ENCODE measurements at places on chromosomes 4 and X.

- DNase-seq: no peak
Measured at GRCh38 chr4:76055016-76055415, 19.1 kb upstream of the CXCL11 start.

DNA sequence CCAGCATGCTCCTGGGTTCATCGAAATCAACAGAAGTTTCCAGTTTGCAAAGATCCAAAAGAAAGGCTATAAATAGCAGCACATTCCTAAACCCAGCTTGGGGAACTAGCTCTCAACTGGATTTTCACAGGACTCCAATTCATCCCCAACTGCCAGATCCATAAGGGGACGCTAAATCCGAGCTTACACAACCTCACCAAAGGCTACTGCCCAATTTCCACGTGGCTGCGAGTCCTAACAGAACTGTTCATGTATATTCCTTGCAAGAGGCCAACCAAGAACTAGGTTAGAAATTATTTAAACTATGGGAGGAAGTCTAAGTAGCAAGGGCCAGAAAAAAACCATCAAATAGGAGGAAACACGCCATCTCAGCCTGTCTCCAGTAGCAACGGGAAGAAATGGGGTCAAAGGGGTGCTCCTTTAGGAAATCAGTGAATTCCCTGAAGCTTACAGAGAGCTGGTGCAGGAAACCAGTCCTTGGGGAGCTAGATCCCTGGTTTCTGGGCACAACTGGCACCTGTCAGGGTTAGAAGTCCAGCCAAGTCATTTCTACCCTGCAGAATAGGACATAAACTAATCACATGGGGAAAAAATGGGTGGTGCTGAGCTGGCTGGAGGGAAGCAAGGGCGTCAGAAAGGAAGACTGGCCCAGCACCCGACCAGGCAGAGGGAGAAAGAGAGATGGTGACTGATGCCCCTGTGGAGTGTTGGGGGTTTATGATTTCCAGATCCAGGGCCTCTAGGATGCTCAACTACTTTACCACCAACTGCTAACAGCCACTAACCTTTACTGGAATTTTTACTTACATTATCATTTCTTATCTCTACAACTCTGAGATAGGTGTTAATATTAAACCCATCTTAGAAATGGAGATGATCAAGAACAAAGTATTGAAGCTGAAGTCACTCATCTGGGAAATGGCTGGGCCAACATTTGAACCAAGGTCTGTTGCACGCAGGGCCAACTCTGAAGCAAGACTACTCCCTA is 20.5 kb downstream of the RELL1 start:
- no peak for DNase-seq

DNA sequence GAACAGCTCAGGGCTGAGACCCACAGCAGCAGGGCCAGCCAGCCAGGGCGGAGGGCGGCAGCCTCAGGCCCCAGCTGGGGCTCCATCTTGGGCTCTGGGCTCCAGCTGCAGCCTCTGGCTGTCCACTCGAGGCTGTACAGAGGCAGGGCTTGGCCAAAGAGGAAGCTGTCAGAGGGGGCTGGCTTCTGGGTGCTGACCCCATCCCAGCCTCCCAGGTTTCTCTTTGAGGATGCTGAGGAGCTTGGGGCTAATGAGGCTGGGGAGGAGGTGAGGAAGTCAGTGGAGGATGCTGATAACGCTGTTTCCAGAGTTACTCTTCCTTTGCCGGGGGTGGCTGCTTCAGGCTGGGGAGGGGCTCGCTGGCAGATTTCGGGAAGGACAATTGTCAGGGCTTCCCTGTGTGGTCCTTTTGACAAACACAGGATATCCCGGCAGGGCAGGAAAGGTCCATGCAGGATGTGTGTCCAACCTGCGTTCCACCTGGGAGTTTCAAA is at the start of gene DIPK2B:
Gene DIPK2B, minus strand, starts transcription at position 136 of the 494 bp plus-strand sequence. Its CDS starts 50 bp downstream, at position 86.
- no peak for DNase-seq

DNA sequence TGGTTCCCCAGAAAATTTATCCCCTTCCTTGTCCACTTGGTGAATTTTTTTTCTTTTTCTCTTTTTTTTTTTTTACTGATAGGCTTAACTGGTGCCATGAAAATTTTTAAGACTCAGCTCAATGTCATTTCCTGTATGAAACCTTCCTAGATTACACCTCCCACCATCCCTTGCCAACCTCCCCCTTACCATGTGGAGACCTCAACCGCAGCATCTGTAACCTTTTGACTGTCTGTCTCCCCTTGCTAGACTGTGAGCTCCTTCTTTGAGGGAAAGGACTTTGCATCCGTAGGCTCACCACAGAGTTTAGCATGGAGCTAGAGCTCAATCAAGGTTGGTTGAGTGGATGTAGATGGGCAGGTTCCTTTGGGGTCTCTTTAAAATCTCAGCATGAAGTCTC is 5.2 kb upstream of the PGRMC1 start:
- no peak for DNase-seq

- DNase-seq: no peak
Measured at GRCh38 chrX:6898371-6898770, 249.1 kb upstream of the STS start.

DNA sequence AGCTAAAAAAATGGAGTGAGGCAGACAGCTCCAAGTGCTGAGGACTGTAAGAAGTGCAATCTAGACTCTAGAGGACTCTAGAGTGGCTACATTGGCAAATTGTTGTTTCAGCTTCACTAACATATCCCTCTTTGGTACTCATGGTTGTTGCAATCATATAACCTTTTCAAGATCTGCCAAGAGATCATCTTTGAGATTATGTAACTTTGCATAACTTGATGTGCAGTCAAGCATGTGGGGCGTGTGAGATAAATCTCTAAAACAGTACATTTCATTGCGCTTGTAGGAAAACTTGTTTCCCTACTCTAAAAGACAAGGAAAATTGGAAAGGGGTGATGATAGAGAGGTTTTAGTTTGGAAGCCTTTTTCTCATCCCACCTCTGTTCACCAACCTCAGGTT is 11.2 kb upstream of the BRS3 start:
- no peak for DNase-seq

DNA sequence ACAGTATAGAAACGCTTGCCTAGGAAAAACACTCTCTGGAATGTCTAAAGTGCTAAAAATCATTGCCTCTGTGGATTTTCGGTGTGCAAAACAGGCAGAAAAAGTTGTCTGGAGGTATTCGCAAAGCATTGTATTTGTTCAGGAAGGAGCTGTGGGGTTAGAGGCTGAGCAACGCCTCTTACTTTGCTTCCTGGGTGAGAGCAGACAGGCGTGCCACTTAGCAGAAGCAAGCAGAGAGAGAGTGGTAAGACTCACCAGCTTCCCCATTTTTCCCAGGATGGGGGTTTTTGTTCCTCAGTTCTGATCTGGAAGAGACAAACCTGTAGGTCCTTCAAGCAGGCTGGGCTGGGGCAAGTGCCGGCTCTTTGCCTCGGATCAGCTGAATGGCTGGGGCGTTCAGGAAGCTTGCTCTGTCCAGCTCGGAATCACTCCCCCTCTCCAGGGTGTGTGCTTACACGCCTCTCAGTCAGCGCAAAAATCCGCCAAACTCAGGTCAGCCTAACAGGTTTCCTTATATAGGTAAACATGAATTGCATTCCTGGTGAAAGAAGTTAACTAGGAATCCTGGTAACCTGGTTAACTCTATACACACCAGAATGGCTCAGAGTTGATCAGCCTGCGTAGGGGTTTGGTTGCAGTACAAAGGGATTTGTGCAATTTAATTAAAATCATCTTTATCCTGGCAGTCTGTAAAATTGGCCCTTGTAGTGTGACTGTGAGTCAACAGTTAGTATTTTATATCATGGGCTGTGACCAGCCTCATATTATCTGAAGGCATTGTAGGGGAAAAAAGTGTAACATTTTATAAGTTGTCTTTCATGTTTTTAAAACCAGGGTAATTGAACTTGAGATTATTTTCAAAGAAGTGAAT is 213.1 kb upstream of the MID1 start:
- DNase-seq: peak; percentile 27

DNA sequence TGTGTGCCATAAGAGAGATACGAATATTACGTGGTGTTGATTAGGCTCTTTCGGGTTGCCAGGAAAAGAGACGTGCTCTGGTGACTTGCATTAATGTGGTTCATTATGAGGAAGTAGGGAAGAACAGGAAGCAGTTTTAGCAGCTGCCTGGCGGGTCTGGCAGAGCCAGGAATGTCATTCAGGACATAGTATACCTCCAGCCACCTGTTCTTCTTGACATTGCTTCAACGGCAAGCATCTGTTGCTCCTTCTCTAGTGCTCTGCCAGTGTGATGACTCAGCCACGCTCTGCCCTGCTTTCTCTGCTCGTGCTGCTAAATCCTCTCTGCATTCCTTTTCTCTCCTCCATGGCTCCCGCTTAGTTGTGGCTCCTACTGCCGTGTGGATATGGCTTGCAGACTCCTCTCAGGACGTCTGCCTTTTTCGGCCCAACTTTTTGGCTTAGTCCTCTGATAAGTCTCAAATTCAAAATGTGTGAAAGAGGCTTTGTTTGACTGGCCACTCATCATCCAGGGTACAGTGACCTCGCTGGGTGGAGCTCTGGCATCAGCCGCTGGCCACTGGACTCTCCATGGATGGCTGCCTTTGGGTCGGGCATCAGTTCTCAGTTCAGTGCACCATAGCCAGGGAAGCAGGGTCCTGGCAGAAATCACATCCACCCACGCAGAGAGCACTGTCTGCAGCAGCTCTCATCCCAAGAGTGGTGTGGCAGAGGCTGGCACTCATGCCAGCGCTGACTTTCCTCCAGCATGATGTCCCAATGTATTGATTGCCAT is 89.3 kb upstream of the KLF3 start:
- no peak for DNase-seq

- no peak for DNase-seq
Measured at GRCh38 chr4:161178310-161178709, 985.5 kb downstream of the FSTL5 start.

GRCh38 chr4:40613456-40613855 is 16.2 kb downstream of the RBM47 start:
- DNase-seq: no peak

GRCh38 chrX:130999360-130999759 is 58.8 kb upstream of the ARHGAP36 start:
- no peak for DNase-seq

GRCh38 chrX:11266573-11267003 is 26.6 kb upstream of the AMELX start:
- no peak for DNase-seq

DNA sequence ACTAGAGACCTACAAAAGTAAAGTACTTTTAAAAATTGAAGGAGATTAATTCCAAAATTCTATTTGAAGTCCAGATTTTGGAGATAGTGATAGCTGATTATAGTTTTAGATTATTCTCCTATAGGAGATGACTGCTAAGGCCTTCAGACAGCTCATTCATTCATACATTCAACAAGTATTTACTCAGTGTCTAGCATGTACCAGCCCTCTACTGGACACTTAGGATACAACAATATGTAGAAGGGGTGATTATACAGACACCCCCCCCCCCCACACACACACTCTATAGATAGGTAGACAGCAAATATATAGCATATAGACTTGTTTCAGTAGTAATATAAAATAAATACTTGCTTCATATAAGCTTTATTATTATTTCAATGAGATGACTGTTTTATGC is 60.4 kb upstream of the TAF9B start:
- no peak for DNase-seq

- DNase-seq: no peak
Measured at GRCh38 chrX:101171883-101172400, 47.6 kb upstream of the DRP2 start.

DNA sequence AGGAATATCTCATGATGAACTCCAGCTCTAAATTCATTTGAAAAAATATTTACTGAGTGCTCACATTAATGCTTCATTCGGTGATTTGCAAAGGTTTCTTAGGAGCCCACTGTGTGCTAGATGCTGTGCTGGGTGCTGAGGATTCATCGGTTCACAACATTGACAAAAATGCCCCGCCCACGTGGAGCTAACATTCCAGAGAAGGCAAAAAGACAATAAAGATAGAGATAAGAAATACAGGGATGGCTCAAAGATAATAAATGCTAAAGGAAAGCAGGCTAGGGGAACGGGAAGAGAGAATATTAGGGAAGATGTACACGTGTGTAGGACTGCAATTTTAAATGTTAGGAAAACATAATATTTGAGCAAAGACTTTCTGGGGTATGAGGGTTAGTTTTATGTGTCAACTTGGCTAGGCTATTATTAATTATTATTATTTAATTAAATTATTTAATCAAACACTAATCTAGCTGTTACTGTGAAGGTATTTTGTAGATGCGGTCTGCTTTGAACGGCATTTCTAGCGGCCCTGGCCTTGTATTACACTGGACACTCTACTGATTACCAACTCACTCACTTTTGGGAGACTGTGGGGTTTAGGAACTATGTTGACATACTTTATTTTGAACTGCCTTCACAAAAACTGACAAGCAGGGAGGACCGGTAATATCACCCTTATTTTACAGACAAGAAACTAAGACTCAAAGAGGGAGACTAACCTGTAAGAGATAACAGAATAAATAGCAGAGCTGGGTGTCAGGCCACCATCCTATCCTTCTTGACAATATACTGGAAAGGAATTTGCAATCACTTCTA is 61.9 kb upstream of the IRF2 start:
- DNase-seq: no peak

DNA sequence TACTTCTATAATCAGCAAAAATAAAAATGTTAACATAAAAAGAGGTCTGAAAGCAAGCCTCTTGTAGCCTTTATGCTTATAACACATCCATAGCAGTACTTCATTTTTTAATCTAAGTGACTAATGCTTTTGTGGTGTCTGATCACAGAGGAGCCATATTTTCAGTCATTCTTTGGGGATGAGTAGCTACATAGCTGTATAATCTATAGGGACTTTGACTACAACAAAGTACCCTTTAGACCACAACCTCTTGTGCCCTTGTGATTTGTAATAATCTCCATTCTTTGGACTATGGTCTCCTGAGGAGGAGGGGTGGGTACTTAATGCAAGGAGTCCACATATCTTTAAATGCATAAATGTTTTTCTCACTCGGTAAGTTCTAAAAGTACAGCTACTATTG is 9.6 kb downstream of the DRP2 start:
- DNase-seq: peak; percentile 35

DNA sequence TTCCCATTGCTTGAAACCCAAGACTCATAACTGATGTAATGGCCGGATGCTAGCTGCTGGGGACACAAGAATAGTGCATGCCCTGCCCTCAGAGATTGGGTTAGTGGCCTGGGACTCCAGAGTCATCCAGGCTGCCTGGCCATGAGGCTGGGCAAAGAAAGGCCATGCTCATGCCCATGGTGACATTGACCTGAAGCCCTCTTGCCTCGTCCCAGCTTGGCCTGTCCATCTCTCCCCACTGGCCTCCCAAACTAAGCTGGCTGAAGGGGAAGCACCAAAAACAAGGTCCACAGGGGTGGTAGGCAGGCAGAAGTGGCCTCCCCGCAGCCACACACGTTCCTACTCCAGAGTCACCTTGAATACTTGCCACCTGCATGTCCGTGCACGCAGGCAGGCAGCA is 141.8 kb downstream of the EVC2 start:
- DNase-seq: no peak

GRCh38 chrX:35380808-35381700 is 417.1 kb upstream of the MAGEB16 start:
- no peak for DNase-seq

GRCh38 chr4:133162941-133163340 is 13.8 kb downstream of the PCDH10 start:
- DNase-seq: no peak

All from AG08395 (cell line).